ENCODE measurements at places on chromosomes 7 and 10. TPM values are rescaled to one million over a fixed set of nuclear protein-coding genes. Genes with fewer than 3 reads are reported as not detected.

DNA sequence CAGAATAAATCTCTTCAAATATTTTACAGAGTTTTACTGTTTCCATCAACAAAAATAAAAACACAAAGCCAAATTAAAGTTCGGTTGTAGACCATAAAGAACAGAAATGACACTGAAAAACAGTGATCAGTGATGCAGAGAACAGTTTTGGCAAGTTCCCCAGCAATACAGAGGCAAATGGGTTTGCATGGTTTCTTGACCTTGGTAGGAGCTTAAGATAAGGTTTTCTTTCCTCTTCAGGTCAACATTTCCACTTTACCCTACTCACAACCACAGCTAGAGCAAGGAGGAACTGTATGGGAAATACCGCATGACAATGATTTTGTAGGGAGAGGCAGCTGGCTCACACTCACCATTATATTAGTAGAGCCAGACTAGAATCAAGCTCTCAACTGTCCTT lies 199.5 kb downstream of the SH2D4B start:
- peaks cover 6% of the 10 kb centered on the region for H3K27me3 ChIP-seq
- no peaks in the 10 kb centered on the region for H3K4me1 ChIP-seq
- DNase-seq, result no peak
- H3K27ac ChIP-seq, result no peak overlapping the region
- no peaks in the 10 kb centered on the region for H3K36me3 ChIP-seq
- H3K4me3 ChIP-seq, result no peak overlapping the region

DNA sequence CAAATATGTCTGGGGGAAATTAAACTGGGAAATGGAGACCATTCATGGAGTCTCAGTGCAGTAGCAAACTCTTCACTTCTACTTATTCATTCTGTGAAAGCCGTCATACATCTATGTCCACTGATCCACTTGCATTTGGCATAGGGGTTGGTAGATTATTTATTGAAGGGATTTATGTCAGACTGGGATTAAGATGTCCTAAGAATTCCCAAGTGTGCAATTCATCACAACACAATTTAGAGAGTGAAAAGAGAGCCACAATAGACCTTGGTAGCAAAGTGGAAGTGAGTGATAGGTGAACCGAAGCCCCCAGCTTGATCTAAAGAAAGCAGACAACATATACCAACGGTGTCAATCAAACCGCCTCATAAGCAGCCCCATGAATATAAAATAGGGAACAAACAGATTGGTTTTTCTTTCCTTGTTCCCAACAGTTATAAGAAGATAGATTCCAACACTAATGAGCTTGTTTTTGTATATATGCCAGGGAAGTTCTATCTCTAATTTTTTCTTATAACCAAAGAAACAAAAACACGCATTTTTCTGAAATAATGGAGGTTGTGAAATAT lies 234.3 kb downstream of the CACNA2D1 start:
- no peaks in the 10 kb centered on the region for H3K27me3 ChIP-seq
- H3K4me1 ChIP-seq, result no peaks in the 10 kb centered on the region
- H3K27ac ChIP-seq, result no peak overlapping the region
- H3K36me3 ChIP-seq, result no peaks in the 10 kb centered on the region
- DNase-seq, result no peak

- no peak for DNase-seq
- H3K4me3 ChIP-seq, result no peak overlapping the region
- no peaks in the 10 kb centered on the region for H3K27me3 ChIP-seq
Measured at GRCh38 chr10:31962826-31963588, 34.4 kb upstream of the ARHGAP12 start.

LIPJ gene
- not detected for total RNA-seq

GRCh38 chr10:118737603-118738302 lies 17.0 kb downstream of the CACUL1 start:
- H3K36me3 ChIP-seq, result no peaks in the 10 kb centered on the region
- H3K27me3 ChIP-seq, result no peaks in the 10 kb centered on the region
- H3K27ac ChIP-seq, result no peak overlapping the region
- H3K4me3 ChIP-seq, result no peak overlapping the region
